ENCODE measurements at places on chromosomes 6 and 20.

GRCh38 chr6:33698494-33698893 is 13.0 kb downstream of the UQCC2 start:
- DNase-seq = no peak

- no peak for DNase-seq
These were observed 8.4 kb upstream of the FAM162B start for GRCh38 chr6:116773886-116774285.

DNA sequence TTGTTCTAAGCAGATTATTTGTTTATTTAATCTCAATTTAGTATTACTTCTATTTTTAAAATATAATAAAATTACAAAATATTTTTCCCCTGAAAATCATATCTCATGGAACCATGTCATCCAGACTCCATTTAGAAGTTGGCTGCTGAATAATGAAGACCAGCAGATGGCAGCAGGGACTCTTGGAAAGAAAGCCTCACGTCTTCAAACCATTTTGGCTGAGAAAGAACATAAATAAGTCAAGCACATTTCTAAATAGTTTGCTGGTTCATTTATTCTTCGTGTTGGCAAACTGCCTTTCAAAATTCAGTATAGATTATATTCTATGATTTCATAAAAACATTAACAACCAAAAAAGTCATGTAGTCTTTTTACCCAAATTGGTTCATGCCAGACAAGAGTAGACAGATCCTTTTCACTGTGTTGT is 71.7 kb downstream of the RCAN2 start:
- DNase-seq = peak; percentile 7

DNA sequence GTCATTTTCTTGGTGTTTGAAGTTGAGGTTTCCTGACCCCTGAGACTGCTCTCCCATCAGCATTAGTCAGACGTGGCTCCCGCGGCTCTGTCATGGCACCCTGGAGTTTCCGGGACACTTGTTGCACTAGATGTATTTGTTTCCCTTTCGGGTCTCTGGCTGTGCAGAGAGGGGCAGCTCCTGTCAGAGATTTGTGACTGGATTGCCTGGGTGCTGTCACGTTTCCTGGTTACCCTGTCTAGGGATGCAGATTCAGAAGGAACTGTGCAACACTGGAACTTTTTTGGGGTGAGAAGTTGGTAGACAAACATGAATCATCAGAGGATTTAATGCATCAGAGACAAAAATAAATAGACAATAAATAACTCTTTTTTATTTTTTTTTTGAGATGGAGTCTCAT is 431.8 kb upstream of the MAN1A1 start:
- DNase-seq = no peak

DNA sequence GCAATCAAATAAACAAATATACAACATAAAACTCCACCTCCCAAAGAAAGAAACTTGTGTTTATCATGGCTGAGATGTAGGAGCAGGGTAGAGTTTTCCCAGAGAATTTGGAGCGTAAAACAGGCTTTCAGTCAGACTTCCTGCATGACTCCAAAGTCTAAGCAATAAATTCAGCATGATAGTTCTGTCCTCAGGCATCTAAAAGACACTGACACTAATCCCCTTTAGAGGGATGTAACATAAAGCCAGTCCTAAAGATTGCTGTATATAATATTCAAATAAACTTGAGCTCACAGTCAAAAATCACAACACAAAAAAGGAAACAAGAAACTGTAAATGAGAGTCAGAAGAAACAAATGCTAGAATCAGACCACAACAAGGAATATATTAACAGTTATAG is 234.4 kb downstream of the CENPW start:
- no peak for DNase-seq

DNA sequence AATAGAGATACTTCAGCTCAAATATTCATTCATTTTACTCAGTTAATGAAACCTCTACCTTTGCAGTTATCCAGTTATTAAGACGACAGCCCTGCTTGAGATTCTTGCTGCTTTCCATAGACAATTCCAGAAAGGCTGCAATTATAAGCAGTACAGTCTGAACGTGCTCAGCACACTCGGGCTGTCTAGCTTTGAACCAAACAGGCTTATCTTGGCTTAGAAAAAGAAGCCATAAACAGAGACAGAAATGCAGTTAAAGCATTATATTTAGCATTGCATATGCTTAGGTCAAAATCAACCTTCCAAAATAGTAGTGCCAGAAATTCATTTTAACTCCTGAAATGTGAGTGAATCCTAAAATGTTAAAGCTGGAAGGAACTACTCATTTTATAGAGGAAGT is 204.1 kb upstream of the KCNQ5 start:
- no peak for DNase-seq

DNA sequence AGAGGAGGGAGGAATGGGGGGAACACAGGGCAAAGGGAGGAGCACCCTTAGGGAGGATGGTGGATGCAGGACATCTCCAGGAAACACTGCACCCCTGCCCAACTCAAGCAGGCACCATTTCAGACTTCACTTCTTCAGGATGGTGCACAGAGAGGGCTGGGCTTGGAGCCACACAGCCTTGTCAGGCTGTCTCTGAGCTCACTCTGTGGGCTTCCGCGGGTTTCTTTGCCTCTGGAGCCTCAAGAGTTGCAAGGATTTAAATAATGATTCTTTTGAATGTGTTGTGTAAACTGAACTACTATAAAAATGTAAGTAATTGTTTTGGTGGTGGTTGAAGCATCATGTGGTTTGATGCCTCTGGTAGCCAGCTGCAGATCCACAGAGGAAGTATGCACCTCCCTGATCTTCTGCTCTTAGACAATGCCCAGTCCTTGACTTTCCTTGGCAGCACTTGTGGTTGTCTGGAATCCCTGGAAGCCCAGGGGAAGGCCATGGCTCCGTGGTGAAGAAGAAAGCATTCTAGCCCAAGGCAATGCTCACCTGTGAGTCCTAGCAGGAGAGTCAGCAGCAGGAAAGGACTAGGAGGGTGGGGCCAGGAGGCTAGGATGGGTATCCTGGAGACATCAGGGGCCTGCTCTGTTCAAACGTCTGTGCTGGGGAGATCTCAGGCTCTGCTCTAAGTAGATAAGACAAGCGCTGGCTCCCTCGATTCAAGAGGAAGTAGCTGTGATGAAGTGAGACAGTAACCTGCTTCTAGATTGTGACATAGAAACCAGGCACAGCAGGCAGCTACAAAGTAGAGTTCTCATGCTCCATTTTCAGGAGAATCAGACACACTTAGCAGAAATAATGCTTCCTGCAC is 50.2 kb upstream of the SIRPG start:
- DNase-seq = no peak

GRCh38 chr6:156731396-156731795 is 45.8 kb upstream of the ARID1B start:
- no peak for DNase-seq

DNA sequence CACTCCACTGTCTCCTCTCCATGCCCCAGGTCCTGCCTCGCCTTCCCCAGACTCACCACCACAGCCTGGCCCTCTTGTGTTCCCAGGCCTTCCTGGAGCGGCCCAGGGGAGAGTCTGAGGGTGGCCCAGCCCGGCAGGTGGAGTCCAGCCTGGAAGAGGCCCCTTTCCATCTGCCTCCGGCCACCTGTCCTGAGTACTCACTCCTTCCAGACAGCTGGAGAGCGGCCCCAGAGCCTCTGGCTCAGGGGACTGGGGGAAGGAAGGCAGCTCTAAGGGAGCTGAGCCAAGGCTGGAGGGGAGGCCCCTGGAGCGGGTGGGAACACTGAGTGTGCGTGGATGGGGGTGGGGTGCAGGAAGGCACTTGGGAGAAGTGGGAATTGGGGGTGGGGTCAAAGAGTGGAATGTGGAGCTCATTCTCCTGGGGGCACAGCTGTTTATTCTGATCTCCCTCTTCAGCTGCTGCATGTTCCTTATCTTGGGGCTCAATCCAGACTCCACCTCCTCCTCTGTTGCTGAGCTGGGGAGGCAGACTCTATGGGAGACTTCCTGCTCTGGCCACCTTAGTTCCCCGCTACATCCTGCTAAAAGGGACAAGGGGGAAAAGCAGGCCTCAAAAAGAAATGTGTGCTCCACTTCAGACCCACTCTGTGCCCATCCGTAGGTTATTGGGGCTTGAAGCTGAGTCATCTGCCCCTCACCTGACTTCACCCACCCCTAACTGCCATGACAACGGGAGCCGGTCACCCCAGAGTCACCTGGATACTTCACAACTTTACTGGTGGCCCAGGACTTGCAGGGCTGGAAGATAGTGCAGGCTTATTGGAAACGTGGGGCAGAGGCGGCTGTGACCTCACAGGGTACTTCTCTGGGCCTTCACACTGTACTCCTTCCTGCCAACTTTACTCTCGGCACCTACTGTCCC is 19.5 kb upstream of the TAF8 start:
- no peak for DNase-seq

GRCh38 chr6:129684903-129685661 is 24.9 kb downstream of the ARHGAP18 start:
- no peak for DNase-seq

DNA sequence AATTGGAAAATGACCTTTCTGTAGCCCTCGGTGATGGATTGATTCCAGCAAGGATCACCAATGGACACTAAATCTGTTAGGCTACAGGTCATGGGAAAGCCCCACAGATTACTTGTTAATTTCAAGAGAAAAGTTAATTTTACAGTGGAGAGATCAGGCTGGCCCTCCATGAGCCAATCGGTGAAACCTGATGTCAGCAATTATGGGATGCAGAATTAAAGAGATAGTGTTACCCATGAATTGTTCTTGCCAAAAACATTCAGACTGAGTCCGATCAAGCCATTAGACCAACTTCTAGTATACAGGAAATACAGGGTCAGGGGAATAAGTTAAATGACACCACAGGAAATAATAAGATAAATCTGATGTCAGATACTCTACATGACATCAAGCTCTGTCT is 214.9 kb upstream of the SYNDIG1 start:
- DNase-seq = no peak

- DNase-seq = no peak
These were observed 5.9 kb downstream of the TTLL2 start for GRCh38 chr6:167330750-167331149.

GRCh38 chr6:129817821-129818220 is 43.3 kb downstream of the TMEM244 start:
- no peak for DNase-seq

DNA sequence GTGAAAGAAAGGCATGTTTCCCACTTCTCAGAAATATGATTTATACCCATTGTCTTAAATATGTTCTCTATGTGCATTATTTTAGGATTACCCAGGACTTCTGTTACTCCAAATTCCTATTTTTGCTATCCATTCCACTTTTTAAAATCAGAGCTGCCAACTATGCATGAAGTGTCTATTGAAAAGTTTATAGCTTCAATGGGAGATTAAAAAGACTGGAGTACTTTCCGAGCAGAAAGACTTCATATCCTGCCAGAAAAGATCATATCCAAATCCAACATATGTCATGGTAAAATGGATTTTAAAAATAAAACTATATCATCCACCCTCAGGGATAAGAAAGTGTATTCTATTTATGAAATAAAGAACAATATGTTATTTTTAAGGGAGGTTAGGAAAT is 212.7 kb downstream of the COL12A1 start:
- no peak for DNase-seq

DNA sequence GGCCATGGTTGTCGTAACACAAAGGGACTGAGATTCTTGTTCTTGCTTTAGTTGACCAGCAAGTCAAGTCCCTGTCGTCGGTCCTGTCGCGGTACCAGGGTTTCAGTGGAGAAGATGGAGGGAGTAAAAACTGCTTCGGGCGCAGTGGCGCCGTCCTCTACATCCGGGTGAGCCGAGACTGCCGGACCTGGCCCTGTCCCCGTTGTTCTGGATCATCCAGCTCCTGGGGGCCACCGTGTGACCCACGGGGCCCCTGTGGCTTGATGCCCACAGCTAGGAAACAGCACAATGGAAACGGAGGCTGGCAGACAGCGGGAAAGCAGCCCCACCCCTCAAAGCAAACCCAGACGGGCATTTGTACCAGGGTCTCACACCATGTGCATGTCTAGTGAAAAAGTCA is 15.0 kb downstream of the MTG2 start:
- no peak for DNase-seq

DNA sequence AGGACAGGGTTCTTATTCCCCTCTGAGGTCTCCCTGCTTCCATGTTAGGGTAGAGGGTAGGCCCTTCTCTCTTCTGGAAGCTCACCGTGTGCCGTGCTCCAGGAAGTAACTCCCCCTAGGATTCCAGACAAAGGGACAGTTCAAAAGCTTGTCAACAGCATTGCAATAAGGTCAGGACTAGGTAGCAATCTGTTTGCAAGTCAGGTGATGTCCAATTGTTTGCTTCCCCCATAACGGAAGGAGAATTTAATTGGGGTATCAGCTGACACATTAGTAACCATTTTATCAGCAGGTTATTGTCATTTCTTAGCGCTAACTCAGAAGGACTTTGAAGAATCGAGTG is 41.9 kb downstream of the SYNJ2 start:
- DNase-seq = no peak

DNA sequence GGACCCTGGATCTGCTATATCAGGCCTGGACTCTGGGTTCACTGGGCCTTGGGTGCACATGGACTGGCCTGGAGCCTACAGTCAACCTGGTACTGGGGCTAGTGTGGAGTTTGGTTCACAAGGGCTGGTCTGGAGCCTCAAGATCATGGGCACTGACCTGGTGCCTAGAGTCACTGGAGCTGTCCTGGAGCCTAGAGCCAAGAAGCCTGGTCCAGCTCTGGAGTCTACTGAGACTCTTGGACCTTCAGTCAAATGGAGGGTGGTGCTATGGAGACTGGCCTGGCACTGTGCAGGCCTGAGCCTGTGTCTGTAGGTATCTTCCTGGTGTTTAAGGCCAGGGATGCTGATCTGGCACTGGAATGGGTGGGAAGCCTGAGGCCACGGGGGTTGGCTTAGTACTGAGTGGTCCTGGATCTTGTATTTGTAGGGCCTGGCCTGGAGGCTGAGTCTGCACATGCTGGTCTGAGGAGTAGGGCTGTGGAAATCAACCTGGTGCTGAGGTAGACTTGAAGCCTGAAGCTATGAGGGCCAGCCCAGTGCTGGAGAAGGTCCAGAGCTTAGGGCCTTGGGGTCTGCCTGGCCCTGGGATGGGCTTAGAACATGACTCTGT is 16.5 kb upstream of the WFDC9 start:
- no peak for DNase-seq

DNA sequence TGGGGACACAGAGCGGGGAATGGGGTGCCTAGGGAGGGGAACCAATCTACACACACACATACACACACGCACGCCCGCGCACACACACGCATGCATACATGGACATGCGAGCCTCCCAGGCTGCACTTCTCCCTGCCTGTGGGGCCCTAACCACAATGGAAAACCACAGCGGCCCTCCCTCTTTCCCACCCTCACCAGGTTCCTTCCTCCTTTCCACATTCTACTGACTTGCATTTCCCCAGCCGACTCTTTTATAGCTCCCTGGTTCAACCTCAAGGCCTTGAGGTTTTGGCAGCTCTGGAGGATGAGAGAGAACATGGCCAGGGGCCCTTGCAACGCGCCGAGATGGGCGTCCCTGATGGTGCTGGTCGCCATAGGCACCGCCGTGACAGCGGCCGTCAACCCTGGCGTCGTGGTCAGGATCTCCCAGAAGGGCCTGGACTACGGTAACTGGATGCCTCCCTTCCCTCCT is at the start of gene BPI:
BPI (plus strand) TSS at position 249 of the 472 bp plus-strand sequence; CDS start at position 317, 68 bp downstream.
- DNase-seq = no peak

All from stimulated activated CD4-positive, alpha-beta T cell treated with anti-CD3 and anti-CD28 coated beads, Interleukin-12 subunit alpha, Interleukin-12 subunit beta, amount 100 ng/mL, for 24 hours (primary cell).